ENCODE measurements at places on chromosomes 2 and 18.
A peak's percentile ranks its signal among the peaks of the same experiment; 100 is the strongest.

DNA sequence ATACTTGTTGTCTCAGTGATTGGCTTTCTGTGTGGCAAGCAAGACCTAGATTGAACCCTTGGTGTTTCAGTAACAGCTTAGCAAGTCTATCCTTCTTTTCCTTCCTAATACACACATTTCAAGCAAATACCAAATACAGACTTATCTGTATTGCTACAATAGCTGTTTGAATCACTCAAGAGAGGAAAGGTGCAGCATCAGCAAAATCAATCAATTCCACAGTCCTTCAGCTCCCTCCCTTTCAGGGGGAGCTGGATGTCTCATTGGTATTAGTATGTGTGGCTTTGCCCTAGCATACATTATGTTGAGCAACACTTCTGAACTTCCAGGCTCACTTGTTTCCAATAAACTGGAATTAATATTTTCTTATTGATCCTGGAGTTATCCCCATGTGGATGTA is 323.1 kb downstream of the TMX3 start:
- DNase-seq: no peak

GRCh38 chr2:143513081-143513480 is 383.9 kb downstream of the ARHGAP15 start:
- peak; percentile 14 for DNase-seq

- DNase-seq: no peak
Observed at GRCh38 chr2:16566701-16567100, 98.9 kb downstream of the CYRIA start.

- DNase-seq: no peak
Observed at GRCh38 chr2:223465793-223466192, 136.4 kb downstream of the SCG2 start.

GRCh38 chr2:65782186-65782585 is 349.8 kb upstream of the SPRED2 start:
- DNase-seq: no peak

DNA sequence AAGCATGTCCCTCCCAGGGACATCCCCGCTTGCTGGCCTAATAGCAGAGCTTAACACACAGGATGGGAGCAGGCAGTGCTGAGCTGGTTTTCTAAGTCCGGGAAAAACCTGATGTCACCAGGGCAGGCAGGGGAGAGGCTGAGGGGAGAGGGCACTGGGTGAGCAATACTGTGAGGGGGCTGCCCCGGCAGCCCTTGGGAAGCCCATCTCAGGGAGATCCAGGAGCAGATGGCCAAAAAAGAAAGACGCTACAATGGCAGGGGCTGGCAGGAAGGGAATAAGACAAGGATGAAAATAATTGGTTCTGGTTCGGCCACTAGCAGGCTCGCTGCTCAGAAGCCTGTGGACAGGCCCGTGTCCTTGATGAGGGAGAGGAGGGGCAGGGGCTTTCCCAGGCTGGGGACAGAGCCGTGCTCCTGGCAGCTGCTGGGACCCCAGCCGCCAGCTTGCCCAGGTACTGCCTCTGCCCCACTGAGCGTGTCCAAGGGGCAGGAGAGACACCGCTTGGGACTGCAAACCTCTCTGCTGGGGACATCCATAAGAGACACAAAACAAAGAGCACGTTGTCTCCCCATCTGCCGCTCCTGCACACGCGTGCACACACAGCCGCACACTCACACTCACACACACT is 30.2 kb downstream of the SMAD7 start:
- DNase-seq: no peak

- DNase-seq: no peak
Observed at GRCh38 chr2:103183061-103183460, 421.2 kb downstream of the TMEM182 start.

DNA sequence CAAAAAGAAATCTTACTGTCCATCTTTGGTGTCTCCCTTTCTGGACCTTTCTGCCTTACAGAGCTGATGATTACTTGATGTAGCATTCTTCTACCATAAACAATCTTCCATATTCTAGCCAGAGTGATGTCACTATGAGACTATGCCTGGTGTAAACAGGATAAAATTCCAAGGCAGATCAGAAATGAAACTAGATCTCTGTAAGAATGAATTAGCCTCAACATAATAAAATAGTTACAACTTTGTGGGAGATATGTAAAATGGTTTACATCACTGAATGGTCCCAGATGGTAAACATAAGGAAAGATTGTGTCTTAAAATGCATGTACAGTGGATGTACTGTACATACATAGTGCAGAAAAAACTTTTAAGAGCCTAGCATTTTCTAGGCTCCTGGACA is 112.3 kb upstream of the ZNF521 start:
- DNase-seq: no peak

DNA sequence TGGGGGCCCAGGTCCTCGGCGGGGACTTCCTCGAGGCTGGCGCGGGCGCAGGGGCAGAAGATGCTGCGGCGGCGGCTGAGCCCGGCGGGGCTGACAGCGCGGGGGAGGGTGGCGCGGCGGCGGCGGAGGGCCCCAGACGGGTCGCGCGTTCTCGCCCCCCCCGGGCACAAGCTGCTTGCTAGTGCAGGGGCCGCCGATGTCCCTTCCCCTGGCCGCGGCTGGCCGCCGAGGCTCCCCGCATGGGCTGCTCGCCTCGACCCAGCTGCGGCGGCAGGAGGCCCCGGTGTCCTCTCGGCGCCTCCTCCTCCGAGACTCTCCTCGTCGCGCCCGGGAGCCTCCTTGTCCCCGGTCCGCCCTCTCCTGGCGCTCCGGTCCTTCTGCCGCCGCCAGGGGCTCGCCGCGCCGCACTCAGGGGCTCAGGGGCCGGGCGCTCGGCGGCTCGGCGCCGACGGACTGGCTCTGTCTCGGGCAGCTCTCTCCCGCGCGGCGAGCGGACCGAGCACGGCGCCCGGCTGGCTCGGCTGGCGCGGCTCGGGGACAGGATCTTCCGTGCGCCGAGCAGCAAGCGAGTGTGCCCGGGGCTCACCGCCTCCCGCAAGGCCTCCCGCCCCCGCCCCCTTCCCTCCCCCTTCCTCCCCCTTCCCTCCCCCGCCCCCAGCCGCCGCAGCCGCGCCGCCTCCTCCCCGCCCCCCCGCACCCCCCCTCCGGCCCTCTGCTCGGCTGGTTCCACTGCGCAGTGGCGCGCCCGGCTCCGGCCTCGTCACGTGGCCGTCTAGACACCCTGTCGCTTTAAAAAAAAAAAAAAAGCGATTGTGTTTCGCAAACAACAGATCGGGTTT is 902 bp upstream of the SMAD7 start:
- DNase-seq: peak; percentile 87

- no peak for DNase-seq
Observed at GRCh38 chr2:19802086-19802841, 99.5 kb downstream of the TTC32 start.

DNA sequence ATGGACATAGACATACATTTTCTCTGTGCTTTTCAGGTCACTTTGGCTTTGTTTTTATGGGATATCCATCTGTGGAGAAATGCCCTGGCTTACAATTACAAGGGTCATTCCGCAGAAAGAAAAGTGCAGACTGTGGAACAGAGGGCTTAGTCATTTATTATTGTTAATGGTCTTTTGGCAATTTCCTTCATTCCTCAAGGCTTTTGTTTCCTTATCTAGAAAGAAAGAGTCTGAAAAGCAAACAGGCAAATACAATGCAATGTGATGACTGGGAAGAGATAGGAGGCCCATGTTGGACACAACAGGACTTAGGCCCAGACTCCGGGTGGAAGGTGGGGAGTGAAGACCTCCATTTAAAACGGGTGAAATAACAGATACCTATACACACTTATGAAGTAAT is 129.5 kb upstream of the CAVIN2 start:
- no peak for DNase-seq
